CD4-positive, alpha-beta T cell treated with Interleukin-15 for 4 hours (primary cell): ENCODE measurements at places on chromosomes 16 and 17.

DNA sequence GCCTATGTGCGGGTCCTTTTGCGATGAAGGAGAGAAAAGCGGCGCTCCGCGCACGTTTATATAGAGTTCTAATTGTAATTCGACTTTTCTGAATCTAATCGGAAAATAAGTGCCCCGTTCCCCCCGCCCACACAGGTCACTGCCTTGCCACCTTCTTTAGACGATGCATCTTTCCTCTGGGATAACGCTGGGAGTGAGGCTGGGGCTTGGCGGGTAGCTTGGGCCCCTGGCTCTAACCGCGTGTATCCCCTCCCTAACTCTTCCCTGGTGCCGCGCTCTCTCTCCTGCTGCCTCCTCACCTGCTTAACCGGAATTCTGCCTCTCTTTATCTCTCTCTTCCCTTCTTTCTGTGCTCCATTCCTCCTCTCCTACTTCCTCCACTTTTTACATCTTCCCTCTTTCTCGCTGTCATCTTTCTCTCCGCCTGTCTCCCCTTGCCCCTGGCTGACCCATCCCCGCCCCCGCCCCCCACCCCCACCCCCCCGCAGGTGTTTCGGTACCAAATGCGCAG lies 2.6 kb downstream of the LHX1 start:
- no peak for DNase-seq

GRCh38 chr16:80231121-80231520 lies 309.7 kb upstream of the DYNLRB2 start:
- no peak for DNase-seq

DNA sequence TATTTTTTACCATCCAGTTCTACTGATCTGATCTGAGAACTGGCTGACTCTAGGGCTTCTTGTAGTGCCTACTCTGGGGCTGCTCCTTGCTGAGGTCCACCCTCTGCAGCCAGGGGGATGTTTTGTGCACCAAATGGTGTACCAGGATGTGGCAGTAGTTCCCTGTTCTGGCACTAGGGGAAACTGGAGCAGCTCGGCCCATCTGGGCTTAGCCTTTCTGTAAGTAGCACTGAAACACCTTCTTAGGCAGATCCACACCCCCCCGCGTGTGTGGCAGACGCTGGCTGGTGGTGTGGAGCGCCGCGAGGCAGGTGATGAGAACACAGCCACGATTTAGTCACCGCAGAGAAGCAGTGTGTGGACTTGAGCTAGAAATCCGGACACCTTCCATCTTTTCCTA lies 17.0 kb downstream of the DUSP14 start:
- no peak for DNase-seq

DNA sequence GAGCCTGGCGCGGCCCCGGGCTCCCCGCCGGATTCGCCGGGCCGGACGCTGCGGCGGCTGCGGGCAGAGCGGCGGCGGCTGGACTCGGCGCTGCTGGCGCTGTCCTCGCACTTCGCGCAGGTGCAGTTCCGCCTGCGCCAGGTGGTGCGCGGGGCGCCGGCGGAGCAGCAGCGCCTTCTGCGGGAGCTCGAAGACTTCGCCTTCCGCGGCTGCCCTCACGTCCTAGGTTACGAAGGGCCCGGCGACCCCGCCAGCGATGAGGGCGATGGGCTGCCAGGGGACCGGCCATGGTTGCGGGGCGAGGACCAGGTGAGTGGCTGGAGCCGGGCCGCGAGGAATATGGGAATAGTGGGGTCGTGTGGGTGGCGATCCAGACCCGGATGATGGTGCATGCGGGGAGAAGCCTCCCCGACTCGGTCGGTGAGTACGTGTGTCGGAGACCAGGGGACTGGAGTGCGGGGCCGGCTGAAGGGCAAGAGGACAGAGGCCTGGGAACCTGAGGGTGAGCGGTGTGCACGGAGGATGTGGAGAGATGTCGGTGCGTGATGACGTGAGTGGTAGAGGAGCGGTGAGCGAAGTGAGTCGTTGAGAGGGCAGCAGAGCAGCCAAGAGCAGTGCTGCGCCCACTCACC lies 517 bp downstream of the RUNDC1 start:
- peak; percentile 37 for DNase-seq

- no peak for DNase-seq
Measured at GRCh38 chr17:73327676-73328075, 15.9 kb upstream of the CDC42EP4 start.

- no peak for DNase-seq
Measured at GRCh38 chr16:50802000-50802399, 60.1 kb downstream of the CYLD start.

DNA sequence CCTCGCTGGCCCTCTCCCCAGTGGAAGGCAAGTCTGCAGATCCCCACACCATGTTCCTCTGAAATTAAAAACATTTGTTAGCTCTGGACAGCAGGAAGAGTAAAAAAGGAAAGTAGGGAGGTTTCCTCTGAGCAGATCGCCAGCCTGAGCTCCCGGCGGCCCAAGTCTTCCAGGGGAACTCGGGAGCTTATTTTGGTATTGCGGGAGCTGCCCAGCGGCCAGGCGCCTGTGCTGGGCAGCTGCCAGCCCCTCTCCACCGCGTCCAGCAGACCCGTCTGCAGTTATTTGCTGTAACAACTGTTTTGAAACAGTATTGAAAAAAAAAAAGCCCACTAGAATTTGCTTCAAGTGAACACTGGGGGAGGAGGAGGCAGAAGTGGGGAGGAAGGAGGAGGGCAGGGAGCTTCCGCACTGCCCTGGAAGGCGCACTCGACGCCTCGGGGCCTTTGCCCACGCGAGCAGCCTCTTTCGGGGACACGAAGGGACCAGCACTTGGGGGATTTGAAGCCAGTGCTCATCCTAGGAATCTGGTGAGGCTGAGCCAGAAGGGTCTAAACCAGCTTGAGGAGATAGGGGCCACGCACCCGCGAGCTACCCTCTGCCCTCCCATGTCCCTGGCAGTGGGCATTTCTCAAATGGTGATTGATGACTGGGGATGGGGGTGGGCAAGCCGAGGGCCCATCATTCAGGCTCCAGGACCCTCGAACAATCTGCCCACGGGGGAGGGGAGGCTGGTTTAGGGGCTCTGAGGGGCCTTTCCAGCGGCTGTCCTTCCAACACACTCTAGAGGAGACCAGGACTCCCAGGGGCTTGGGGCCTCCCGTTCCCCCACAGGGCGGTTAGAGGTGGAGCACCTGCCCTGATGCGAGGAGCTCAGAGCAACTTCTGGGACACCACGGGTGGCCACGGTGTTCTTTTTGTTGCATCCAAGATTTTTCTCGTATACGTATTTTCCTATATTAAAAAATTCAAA lies 3.0 kb upstream of the BAHCC1 start:
- DNase-seq, result no peak

DNA sequence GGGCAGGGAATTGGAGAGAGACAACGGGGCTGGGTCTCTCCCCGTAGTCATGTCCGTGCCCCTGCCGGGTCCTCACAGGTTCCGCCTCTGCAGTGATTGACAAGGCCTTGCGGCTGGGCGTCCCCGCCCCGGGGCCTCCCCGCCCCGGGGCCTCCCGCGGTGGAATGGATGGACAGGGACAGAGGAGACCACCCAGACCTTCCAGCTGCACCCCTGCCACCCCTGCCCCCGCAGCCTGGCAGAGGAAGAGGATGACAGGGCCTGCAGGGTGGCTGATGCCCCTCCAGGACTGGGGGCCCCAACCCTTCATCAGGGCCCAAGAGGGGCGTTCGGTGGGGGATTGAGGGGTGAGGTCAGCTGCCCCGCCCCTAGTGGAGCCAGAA lies 216.4 kb upstream of the CIBAR2 start:
- no peak for DNase-seq

GRCh38 chr16:28549301-28549899 lies 4.3 kb upstream of the SGF29 start:
- peak; percentile 39 for DNase-seq

GRCh38 chr17:58153671-58154070 lies 5.5 kb downstream of the OR4D1 start:
- DNase-seq, result no peak

DNA sequence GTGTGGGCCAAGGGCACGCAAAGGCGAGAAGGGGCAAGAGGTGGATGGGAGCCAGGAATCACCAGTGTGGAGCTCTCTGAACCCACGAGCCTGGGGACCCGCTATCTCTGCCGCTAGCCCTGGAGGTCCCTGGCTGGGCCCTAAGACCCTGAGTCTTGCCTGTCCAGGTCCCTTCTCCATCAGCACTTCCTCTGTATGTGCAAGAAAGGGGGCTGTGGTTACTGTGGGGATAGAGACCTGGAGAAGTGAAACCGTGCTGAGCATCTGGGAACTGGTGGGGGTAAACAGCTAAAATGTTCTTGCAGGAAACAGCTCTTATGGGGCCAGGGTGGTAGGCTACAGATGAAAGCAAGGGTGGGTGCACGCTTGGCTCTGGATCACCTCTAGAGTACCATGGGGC lies 3.1 kb downstream of the SPNS3 start:
- no peak for DNase-seq

DNA sequence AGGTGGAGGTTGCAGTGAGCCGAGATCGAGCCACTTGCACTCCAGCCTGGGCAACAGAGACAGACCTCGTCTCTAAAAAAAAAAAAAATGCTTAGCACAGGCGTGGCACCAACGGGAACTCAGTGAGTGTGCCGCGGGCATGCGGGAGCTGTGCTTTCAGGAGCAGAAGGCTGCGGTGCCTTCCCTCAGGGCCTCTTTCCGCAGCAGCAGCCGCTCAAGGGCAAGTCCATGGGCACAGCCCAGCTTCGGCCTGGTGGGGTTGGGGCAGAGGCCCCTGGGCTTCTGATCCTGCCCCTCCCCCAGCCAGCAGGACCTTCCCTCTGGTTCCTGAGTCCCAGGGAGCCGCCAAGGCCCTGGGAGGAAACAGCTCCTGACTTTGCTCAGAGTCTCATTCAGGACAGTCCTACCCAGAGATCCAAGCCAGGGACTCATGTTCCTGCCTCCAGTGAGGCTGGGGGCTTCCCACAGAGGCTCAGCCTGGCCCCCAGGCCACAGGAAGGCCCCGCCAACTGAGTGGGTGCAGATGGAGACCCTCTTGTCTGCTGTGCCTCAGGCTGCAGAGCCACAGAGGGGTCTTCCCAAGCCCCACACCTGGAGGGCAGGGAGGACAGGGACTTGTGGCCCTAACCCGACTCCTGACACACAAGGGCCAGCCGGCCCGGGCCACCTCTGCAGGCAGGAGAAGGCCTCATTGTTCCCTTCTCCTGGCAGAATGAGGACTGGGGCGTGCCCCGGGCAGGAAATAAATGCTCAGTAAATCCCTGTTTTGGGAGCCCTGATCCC lies 3.3 kb upstream of the ZG16B start:
- no peak for DNase-seq
